ENCODE measurements at places on chromosomes 6 and 20.

DNA sequence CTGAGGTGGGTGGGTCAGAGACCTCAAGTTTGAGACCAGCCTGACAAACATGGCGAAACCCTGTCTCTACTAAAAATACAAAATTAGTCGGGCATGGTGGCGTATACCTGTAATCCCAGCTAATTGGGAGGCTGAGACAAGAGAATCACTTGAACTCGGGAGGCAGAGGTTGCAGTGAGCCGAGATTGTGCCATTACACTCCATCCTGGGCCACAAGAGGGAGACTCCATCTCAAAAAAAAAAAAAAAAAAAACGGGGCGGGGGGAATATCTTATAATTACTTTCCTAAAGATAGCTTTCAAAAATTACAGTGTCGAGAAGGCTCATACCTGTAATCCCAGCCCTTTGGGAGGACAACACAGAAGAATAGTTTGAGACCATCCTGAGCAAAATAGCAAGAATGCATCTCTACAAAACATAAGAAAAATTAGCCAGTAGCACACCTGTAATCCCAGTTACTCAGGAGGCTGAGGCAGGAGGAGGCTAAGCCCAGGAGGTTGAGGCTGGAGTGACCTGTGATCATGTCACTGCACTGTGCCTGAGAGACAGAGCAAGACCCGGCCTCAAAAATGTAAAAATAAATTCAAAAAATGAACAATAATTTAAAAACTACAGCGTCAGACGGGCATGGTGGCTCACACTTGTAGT is 25.8 kb downstream of the CBFA2T2 start:
- DNase-seq, result no peak

DNA sequence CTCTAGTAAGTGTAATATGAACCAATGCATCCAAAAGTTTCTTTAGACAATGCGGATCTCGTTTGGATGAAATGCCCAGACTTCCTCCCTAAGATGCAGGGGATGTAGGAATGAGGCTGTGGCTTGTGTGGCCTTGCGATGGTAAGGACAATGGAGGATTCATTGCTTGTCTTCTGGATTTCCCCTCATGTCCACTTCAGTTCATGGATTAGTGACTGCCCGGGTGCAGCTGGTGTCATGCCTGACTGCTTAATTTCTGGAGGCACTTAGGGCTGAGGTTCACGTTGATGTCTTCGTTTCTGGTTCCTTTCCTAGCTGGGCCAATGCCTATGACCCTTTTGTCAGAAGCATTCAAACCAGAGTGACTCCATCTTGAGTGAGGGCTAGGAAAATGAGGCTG is 93.8 kb downstream of the SCP2D1 start:
- DNase-seq, result no peak

- no peak for DNase-seq
Observed at GRCh38 chr6:108294297-108294726, 542 bp upstream of the AFG1L start.

- DNase-seq, result peak; percentile 64
Observed at GRCh38 chr6:112017169-112017568, 36.7 kb upstream of the CCN6 start.

- no peak for DNase-seq
Observed at GRCh38 chr6:154767003-154767723, 33.9 kb downstream of the SCAF8 start.

DNA sequence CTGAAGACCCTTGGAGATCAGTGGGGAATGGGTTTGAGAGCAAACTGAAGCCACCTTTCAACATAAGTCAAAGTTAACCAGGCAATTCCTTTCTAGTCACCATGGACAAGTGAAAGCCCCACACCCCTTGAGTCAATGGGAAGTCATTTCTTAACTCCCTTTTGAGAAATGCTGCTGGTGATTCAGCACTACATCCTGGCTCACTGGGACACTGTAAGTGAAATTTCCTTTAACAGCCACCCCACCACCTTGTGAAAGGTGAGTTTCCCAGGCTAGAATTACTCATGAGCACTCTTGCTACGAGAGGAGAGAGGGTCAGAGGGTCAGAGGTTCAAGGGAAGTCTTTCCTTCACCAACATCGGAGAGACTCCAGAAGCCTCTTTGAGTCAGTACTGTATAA is 93.3 kb upstream of the MARCKS start:
- no peak for DNase-seq

DNA sequence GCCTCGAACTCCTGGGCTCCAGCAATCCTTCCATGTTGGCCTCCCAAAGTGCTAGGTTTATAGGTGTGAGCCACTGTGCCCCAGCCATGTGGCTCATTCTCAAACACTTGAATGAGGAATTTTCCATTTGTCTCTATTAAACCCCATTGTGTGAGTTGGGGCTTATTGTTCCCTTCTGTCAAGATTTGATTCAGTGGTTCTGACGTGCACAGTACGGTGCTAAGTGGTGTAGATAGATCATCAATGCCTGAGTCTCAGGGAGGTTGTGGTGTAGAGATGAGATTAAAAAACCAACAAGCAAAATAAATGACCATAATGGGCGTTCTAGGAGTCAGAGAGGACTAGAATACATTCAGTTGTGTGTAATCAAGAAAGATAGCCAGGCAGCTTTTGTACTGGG is 335.6 kb downstream of the PRL start:
- no peak for DNase-seq

- DNase-seq, result no peak
Observed at GRCh38 chr6:169155481-169155880, 98.2 kb downstream of the THBS2 start.

- DNase-seq, result no peak
Observed at GRCh38 chr6:134920422-134920821, 29.5 kb downstream of the ALDH8A1 start.

- DNase-seq, result no peak
Observed at GRCh38 chr20:34951652-34952051, 4.0 kb downstream of the GSS start.

DNA sequence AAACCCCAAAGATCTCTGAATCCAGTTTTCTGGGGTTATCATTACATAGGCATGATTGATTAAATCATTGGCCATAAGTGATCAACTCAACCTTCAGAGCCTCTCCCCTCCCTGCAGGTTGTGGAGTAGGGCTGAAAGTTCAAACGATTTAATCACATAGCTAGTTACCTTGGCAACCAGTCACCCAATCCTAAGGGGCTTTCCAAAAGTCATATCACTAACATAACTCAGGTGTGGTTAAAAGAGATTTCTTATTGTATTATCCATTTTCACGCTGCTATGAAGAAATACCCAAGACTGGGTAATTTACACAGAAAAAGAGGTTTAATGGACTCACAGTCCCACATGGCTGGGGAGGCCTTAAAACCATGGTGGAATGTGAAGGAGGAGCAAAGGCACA is 935.1 kb upstream of the SLC35B3 start:
- no peak for DNase-seq

DNA sequence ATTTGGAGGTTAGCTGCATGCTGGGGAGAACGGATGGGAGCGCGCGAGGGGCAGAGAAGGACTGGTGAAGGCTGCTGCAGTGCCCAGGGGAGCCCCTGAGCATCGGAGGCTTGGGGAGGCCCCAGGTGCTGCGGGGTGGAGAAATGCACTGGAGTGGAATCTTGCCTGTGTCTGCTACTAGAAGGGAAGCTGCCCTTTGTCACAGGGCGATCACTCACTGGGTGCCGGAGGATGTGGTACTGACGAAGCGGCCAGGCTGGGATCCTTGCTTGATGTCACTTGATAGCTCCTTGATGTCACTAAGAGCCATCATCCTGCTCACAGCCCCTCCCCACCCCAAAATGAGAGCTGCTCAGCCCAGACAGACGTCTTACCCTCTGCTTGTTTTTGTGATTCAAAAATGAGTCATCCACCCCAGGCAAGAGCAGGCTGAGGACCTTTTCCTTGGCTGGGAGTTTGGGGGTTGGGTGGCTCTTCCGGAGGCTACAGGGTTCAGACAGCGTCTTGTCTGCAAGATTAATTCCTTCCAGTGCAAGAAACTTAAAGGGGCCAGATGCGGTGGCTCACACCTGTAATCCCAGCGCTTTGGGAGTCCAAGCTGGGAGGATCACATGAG is 62.6 kb upstream of the PMEPA1 start:
- DNase-seq, result no peak

DNA sequence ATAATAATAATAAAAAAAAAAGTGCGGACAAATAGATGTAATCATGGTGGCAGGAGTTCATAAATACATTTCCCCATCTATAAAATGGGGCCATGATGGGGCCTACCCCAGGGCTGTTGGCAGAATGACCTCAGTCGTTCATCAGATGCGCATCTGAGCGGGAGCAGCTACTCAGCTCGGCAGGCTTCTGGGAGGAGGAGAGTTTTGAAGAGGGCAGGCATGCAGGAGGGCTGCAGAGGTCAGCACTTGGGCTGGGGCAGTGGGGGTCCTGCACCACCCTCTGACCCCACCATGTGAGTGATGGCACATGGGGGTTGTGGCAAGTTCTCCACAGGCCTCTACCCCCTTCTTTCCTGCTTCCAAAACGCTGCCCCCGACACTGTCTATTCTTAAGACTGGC is 373.5 kb downstream of the ZFAND3 start:
- no peak for DNase-seq

- DNase-seq, result no peak
Observed at GRCh38 chr6:21947731-21948386, 349.0 kb downstream of the PRL start.

DNA sequence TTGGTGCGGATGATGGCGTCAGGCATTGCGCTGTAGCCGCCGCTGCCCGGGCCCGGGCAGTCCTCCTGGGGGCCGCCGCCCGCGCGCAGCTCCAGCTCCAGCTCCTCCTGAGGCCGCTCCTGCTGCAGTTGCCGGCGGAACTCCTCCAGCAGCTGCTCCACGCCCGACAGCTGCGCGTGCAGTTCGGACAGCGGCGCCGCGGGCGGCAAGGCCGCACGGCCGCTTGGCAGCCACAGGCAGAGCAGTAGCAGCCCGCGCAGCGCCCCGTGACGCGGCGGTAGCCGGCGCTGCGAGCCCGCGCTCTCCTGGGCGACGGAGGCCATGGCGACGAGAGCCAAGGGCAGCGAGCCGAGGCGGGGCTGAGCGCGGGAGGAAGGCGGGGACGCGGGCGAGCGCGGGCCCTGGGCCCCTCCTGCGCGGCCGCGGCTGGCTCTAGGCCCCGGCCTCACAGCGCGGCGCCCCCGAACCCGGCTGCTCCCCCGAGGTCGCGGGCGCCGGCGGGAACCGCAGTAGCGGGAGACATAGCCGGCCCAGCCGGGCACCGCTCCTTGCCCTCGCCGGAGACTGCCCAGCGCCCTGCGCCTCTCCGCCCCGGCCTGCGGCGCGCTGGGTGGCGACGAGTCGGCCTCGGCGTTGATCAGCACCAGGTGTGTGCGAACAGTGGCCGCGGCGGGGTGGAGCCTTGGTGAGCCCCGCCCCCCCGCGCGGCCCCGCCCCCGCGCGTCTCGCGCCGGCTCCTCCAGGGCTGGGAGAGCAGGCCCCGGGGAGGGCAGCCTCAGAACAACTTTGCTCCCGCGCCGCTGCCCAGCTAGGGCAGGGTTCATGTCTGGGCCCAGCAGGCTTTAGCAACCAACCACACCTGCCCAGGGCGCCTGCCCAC is at the start of gene LRP11:
Gene LRP11, minus strand, starts transcription at position 662 of the 880 bp plus-strand sequence. Its CDS starts 339 bp downstream, at position 323.
- peak; percentile 83 for DNase-seq

- DNase-seq, result no peak
Observed at GRCh38 chr6:28323813-28324424, 12.0 kb downstream of the ZSCAN31 start.

DNA sequence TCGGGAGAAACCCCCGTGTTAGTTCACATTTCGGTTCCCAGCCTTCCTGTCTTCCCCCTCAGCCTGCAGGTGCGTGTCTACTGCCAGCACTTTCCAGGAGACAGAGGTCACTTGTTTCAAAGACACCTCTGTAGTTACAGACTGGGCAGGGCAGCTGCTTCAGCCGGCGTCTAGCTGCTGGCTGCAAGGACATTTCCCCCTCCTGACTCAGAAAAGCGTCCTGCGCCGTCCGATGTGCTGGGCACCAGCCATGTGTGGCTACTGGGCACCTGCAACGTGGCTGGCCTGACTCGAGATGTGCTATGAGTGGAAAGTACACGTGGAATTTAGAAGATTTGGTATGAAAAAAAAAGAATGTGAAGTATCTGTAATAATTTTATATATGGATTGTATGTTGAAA is 37.6 kb downstream of the RRBP1 start:
- DNase-seq, result no peak

GRCh38 chr20:63787302-63787701 is 43.8 kb downstream of the ZBTB46 start:
- no peak for DNase-seq

GRCh38 chr6:39876111-39876510 is 58.2 kb downstream of the MOCS1 start:
- no peak for DNase-seq

DNA sequence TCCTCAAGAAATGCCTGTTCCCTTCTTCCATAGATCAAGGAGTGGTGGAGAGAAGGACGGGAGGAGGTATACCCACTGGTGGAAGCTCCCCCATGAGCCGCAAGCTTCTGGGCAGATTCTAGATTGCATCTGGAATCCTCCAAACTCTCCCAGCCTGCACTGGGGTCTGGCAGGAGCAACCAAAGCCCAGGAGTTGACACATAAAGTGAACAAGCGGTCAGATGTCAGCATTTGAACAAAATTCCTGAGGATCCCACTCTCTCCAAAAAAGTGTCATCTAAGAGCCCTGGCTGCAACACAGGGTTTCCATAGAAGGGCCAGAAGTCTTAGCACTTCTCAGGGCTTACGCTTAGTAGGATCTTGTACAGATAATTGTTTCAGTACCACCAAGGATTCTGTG is 88.2 kb downstream of the KCNB1 start:
- no peak for DNase-seq

DNA sequence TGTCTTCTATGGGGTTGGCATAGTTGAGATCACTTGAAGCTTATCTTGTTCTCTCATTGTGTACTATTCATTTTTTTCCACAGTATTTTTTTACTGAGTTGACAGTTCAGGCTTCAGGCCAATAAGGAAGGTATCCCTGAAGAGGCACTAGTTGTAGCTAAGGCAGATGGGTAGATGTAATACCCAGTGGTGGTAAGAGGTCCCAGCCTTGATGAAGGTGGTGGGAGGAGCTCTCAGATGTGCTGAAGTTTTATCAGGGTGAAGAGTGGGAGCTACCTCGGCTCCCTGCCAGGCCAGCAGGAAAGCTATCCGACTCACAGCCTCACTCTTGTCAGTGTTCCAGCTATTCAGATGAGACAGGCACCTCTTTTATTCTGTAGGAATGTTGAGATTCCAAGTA is 87.7 kb upstream of the UFL1 start:
- DNase-seq, result no peak

- DNase-seq, result peak; percentile 76
Observed at GRCh38 chr6:2891768-2892170, 11.3 kb downstream of the SERPINB9 start.

GRCh38 chr6:18100296-18100695 is 22.2 kb downstream of the NHLRC1 start:
- DNase-seq, result no peak

Measured in stimulated activated CD8-positive, alpha-beta memory T cell treated with anti-CD3 and anti-CD28 coated beads, Interleukin-4, amount 100 ng/mL, for 48 hours (primary cell).